Activated CD8-positive, alpha-beta T cell treated with anti-CD3 and anti-CD28 coated beads, Interleukin-2, amount 10 ng/mL, durations not matched to agents 7 days and 5 days (primary cell): ENCODE measurements at places on chromosomes 12 and 14. TPM values are rescaled to one million over a fixed set of nuclear protein-coding genes. Genes with fewer than 3 reads are reported as not detected.

GRCh38 chr14:65600742-65601141 lies 188.2 kb downstream of the FUT8 start:
- H3K36me3 ChIP-seq, result peaks cover 5% of the 10 kb centered on the region
- no peaks in the 10 kb centered on the region for H3K27me3 ChIP-seq
- no peaks in the 10 kb centered on the region for H3K4me1 ChIP-seq
- DNase-seq, result no peak
- no peak overlapping the region for H3K4me3 ChIP-seq

GRCh38 chr14:55274751-55275150 lies 3.5 kb downstream of the FBXO34 start:
- no peak overlapping the region for H3K27ac ChIP-seq
- peaks cover 64% of the 10 kb centered on the region for H3K4me1 ChIP-seq
- peaks cover 13% of the 10 kb centered on the region for H3K36me3 ChIP-seq
- H3K4me3 ChIP-seq, result no peak overlapping the region

GRCh38 chr12:115466076-115466475 lies 782.1 kb upstream of the TBX3 start:
- H3K36me3 ChIP-seq, result no peaks in the 10 kb centered on the region
- H3K27ac ChIP-seq, result no peak overlapping the region
- no peaks in the 10 kb centered on the region for H3K27me3 ChIP-seq
- no peak overlapping the region for H3K4me3 ChIP-seq
- no peaks in the 10 kb centered on the region for H3K4me1 ChIP-seq
- DNase-seq, result no peak

DNA sequence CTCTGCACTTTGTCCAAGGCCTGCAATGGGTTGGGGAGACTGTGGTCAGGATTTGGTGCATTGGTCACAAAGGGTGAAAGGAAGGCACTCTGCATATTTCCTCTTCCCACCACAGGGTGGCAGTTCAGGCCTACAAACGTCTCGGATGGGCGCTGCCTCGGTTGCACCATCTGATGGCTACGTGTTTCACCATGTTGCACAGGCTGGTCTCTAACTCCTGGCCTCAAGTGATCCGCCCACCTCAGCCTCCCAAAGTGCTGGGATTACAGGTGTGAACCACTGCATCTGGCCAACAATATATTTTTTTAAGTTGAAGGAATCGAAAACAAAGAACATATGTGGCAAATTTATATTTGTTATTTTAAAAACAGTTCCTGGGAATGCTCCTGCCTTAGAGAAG lies 35.1 kb downstream of the TMBIM6 start:
- H3K4me3 ChIP-seq, result no peak overlapping the region
- peaks cover 20% of the 10 kb centered on the region for H3K4me1 ChIP-seq
- peaks cover 20% of the 10 kb centered on the region for H3K27me3 ChIP-seq
- peak; percentile 78 for DNase-seq
- H3K36me3 ChIP-seq, result no peaks in the 10 kb centered on the region

DNA sequence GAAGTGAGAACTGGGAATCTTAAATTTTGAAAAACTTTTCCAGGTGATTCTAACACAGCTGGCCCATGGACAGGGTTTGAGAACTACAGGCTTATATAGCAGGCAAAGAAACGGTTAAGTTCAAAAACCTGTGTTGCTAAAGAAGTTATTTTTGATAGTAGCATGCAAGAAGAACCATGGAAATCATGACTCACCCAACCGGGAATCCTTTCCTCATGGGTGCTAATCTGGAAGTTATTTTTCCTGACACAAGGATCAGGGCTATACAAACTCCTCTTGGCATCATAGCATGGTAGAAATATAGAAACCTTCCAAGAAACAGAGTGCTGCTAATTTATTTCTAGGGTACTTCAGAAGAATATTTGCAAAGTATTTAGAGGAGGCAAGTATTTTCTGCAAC lies 588.7 kb downstream of the CCER1 start:
- DNase-seq, result no peak
- H3K4me3 ChIP-seq, result no peak overlapping the region
- no peak overlapping the region for H3K27ac ChIP-seq
- no peaks in the 10 kb centered on the region for H3K36me3 ChIP-seq
- no peaks in the 10 kb centered on the region for H3K27me3 ChIP-seq
- no peaks in the 10 kb centered on the region for H3K4me1 ChIP-seq

GRCh38 chr12:57190821-57191220 lies 25.8 kb upstream of the NXPH4 start:
- H3K27me3 ChIP-seq, result no peaks in the 10 kb centered on the region
- no peaks in the 10 kb centered on the region for H3K36me3 ChIP-seq
- H3K4me3 ChIP-seq, result no peak overlapping the region
- no peak overlapping the region for H3K27ac ChIP-seq

DNA sequence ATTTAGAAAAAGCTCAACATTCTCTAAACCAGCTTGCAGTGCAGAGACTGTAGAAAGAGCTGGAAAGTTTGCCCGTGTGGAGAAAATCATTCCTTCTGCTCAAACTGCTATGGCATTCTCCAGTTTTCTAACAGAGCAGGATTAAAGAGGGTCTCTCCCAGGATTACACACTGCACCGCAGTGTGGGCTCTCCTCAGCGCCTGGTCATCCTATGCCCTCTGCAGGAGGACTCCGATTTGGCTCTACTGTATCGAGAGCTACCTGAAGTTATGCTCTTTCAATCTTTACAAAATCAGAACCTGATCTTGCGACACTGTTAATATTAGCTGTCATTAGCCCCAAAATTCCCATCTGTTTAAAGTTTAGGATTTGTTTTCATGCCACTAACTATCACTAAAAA lies 33.0 kb downstream of the BHLHE41 start:
- H3K36me3 ChIP-seq, result no peaks in the 10 kb centered on the region
- DNase-seq, result no peak
- H3K27ac ChIP-seq, result no peak overlapping the region
- peaks cover 6% of the 10 kb centered on the region for H3K27me3 ChIP-seq

GRCh38 chr14:68041876-68042354 lies 222.3 kb downstream of the RAD51B start:
- no peaks in the 10 kb centered on the region for H3K27me3 ChIP-seq
- peaks cover 1% of the 10 kb centered on the region for H3K4me1 ChIP-seq
- no peak overlapping the region for H3K4me3 ChIP-seq
- H3K36me3 ChIP-seq, result no peaks in the 10 kb centered on the region
- no peak overlapping the region for H3K27ac ChIP-seq

DNA sequence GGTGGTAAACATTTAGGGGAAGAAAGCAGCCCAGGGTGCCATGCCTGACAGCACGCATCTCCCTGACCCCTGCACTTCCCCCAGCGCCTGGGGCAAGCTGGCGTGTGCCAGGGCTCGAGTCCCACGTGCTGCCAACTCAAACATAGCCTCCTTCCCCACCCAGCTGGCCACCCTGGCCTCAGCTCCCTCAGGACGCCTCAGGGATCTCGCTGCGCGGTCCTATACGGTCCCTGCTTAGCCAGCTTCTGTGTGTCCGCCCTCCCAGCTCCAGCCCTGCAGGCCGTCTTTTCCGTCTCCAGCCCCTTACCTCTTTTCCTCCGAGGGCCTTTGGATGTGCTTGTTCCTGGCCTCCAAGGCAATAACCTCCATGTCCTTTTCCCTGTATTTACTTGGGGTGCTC lies 71.0 kb downstream of the TESC start:
- H3K27me3 ChIP-seq, result no peaks in the 10 kb centered on the region
- H3K4me1 ChIP-seq, result peaks cover 16% of the 10 kb centered on the region
- no peak overlapping the region for H3K27ac ChIP-seq
- H3K4me3 ChIP-seq, result no peak overlapping the region
- H3K36me3 ChIP-seq, result peaks cover 35% of the 10 kb centered on the region
- DNase-seq, result no peak

GRCh38 chr14:86311151-86311550 lies 781.2 kb downstream of the FLRT2 start:
- no peaks in the 10 kb centered on the region for H3K27me3 ChIP-seq
- H3K27ac ChIP-seq, result no peak overlapping the region
- no peaks in the 10 kb centered on the region for H3K36me3 ChIP-seq
- no peak overlapping the region for H3K4me3 ChIP-seq
- no peak for DNase-seq
- no peaks in the 10 kb centered on the region for H3K4me1 ChIP-seq

DNA sequence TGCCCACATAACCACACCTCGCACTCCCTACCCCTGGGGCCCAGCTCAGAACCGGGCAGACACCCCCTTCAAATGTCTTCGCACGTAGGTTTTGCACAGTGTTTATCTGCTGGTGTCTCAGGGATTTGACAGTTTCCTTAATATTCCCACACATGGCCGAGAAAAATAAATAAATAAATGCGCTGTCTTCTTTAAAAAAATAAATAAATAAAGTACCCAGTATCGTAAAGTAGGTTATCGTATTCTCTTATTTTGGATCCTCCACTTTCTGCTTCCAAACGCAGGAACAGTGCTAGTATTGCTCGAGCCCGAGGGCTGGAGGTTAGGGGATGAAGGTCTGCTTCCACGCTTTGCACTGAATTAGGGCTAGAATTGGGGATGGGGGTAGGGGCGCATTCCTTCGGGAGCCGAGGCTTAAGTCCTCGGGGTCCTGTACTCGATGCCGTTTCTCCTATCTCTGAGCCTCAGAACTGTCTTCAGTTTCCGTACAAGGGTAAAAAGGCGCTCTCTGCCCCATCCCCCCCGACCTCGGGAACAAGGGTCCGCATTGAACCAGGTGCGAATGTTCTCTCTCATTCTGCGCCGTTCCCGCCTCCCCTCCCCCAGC lies 710 bp upstream of the FOS start:
- peaks cover 49% of the 10 kb centered on the region for H3K4me1 ChIP-seq
- no peak for DNase-seq
- H3K4me3 ChIP-seq, result peak overlapping the region; percentile 82

DNA sequence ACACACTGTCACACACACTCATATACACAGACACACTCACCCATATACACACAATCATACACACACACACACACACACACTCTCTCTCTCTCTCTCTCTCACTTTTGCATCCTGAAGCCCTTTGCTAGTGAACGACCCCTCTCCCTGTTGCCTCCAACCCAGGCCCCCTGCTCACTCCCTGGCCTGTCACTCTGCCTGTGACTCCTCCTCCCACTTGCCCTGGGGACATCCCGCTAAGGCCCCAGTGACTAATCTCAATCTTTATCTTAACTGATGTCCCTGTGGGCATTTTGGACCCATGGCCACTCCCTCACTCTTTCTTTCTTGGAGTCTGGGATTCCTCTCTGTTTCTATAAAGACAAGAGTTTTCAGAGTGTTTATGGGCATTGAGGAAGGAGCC lies 10.9 kb upstream of the DLK1 start:
- DNase-seq, result no peak
- no peaks in the 10 kb centered on the region for H3K4me1 ChIP-seq
- H3K4me3 ChIP-seq, result no peak overlapping the region
- H3K27me3 ChIP-seq, result peaks cover 14% of the 10 kb centered on the region
- no peak overlapping the region for H3K27ac ChIP-seq

- peak overlapping the region; percentile 100 for H3K27ac ChIP-seq
- peak overlapping the region; percentile 99 for H3K4me3 ChIP-seq
- peaks cover 87% of the 10 kb centered on the region for H3K36me3 ChIP-seq
- no peaks in the 10 kb centered on the region for H3K27me3 ChIP-seq
- H3K4me1 ChIP-seq, result peaks cover 69% of the 10 kb centered on the region
Measured at GRCh38 chr12:6534945-6535696, 804 bp downstream of the GAPDH start.

DNA sequence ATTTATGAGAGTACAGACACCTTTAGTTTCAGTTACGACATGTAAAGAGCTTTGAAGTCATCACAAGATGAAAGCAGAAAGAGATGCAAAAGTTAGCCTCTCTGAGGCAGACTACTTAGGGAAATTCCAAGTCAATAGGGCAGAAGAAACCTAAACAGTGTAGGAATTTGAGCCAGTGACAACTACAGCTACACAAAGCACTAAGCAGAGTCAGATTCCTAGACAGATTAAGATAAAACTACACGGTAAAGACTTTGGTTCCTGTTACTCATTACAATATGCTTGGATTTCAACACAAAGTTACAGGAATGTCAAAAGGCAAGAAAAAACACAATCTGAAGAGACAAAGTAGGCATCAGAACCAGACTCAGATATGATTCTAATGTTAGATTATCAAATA lies 1302.3 kb downstream of the FSCB start:
- H3K4me3 ChIP-seq, result no peak overlapping the region
- no peaks in the 10 kb centered on the region for H3K36me3 ChIP-seq
- H3K4me1 ChIP-seq, result no peaks in the 10 kb centered on the region
- no peaks in the 10 kb centered on the region for H3K27me3 ChIP-seq
- no peak for DNase-seq
- no peak overlapping the region for H3K27ac ChIP-seq

DNA sequence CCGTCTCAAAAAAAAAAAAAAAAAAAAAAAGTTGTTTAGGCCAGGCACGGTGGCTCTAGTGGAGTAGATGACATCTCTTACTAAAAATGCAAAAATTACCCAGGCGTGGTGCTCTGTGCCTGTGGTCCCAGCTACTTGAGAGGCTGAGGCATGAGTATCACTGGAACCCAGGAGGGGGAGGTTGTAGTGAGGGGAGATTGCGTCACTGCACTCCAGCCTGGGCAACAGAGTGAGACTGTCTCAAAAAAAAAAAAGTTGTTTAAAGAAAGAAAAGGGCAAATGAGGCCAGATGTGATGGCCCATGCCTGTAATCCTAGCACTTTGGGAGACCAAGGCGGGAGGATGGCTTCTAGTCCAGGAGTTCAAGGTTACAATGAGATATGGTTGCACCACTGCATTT lies 36.6 kb upstream of the SPPL3 start:
- DNase-seq, result no peak
- H3K36me3 ChIP-seq, result no peaks in the 10 kb centered on the region
- H3K27ac ChIP-seq, result no peak overlapping the region
- peaks cover 3% of the 10 kb centered on the region for H3K4me1 ChIP-seq

DNA sequence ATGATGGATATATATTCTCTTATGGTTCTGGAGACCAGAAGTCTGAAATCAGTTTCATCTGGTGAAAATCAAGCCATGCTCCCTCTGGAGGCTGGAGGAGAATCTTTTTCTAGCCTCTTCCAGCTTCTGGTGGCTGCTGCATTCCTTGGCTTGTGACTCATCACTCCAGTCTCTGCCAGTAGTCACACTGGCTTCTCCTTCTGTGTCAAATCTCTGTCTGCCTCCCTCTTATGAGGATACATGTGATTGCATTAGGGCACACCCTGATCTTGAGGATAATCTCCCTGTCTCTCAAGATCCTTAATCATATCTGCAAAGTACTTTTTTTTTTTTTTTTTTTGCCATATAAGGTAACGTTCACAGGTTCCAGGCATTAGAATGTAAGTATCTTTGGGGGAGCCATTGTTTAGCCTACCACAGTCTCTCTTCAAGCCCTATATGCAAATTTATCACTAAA lies 17.7 kb downstream of the DNAL1 start:
- no peaks in the 10 kb centered on the region for H3K27me3 ChIP-seq
- no peak for DNase-seq
- no peaks in the 10 kb centered on the region for H3K4me1 ChIP-seq
- no peaks in the 10 kb centered on the region for H3K36me3 ChIP-seq
- H3K27ac ChIP-seq, result no peak overlapping the region

The PLEKHG7 gene
- total RNA-seq, result not detected

The PROX2 gene
- total RNA-seq, result 0.44 TPM

The NKX2-1 gene
- total RNA-seq, result not detected

The HCAR3 gene
- total RNA-seq, result not detected

The HSP90B1 gene
- 343 TPM for total RNA-seq

The SRGAP1 gene
- total RNA-seq, result not detected

The JDP2 gene
- total RNA-seq, result 0.71 TPM

The GPRC5D gene
- not detected for total RNA-seq

The ST8SIA1 gene
- total RNA-seq, result 0.34 TPM

The COCH gene
- total RNA-seq, result 2.3 TPM

The ZNF891 gene
- 1.9 TPM for total RNA-seq
